Type B pancreatic cell (in vitro differentiated cells): ENCODE measurements at places on chromosomes 3 and 15.

DNA sequence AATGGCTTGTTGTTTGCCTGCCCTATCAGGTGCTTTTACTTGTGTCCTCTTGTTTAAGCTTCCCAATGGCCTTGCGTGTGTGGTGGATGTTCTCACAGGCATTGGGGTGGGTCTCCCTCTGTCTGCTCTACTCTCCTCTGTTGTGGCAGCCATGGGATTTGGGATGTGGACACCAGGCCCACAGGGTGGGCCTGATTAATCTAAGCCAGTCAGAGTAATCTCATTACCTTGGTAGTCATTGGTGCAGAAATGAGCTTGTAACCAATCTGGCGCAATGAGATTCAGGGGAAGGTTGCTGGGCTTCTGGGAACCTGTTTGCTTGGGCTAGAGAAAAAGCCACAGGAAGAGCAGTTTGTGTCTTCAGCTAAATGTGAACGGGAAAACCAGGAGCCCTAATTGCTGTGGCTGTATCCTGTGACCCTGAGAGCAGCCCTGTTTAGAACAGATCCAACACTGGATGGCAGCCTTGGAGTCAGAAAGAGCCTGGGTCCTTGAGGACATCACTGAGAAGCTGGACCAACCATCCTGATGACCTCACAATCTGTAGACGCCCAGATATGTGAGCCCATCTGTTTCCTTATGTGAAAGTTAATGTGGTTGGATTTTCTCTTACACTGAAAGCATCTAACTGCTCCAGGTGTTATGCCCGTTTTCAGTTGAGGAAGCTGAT is 157.3 kb upstream of the UBE2E1 start:
- no peak for DNase-seq

GRCh38 chr3:158470944-158471638 is 99.9 kb upstream of the MLF1 start:
- no peak for DNase-seq

DNA sequence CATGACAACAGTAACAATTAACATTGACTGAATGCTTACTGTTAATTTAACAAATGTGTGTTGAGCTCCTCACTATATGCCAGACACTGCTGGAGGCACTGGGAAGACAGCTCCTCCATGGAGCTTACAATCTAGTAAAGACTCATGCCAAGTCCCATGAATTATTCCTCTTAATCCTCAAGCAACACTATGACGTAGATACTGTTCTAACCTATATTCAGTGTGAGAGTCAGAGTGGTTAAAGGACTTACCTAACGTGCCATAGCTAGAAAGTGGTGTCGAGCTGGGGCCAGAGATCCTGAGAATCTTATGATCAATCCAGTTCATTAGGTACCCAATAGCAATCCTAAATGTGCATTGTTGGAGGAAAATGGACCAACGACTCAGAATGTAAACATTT is 43.6 kb downstream of the MYO1E start:
- DNase-seq, result no peak

- DNase-seq, result no peak
Measured at GRCh38 chr3:16741890-16742289, 136.7 kb upstream of the DAZL start.

- no peak for DNase-seq
Measured at GRCh38 chr3:189457201-189457607, 174.0 kb upstream of the TP63 start.

DNA sequence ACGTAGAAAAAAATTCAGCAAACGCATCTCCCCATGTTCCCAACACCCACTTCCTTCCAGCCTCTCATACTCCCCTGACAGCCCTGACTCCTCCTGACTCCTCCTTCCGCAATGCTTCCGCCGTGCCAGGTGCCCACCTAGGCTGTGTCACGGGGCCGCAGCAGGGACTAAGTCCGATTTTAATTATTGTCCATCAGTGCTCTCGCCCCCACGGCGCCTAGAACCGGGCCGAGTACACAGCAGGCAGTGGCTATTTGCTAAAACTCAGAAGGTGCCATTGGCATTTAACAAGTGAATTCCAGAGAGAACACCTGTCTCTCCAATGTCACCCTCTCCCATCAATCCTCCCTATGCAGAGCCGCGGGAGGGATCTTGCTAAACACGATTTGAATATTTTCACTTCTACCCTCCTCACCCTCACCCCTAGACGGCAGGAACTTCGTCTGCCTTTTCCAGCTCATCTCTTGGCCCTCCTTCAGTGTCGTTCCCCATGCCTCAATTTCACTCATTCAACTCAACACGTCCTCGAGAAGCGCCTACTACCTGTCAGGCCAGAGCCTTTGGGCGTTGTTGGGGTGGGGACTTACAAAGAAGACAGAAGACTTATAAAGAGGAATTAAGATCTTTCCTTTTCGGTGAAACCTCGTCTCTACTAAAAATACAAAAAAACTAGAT is 11.5 kb upstream of the SHF start:
- DNase-seq, result no peak

DNA sequence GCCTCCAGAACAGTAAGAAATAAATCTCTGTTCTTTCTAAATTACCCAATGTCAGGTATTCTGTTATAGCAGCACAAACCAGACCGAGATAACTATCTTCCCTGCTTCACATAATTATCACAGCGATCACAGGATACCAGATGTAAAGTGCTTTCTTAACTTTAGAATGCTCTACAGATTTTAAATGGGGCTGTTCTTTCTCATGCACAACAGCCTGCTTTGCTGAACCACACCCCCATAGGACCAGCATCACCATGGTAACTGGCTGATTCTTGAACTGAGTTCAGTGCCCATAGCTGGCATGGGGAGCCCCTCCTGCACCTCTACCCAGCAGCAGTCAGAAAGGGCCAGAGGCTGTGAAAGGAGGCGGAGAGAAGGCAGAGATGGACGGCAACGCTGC is 7.8 kb downstream of the CD80 start:
- DNase-seq, result no peak

DNA sequence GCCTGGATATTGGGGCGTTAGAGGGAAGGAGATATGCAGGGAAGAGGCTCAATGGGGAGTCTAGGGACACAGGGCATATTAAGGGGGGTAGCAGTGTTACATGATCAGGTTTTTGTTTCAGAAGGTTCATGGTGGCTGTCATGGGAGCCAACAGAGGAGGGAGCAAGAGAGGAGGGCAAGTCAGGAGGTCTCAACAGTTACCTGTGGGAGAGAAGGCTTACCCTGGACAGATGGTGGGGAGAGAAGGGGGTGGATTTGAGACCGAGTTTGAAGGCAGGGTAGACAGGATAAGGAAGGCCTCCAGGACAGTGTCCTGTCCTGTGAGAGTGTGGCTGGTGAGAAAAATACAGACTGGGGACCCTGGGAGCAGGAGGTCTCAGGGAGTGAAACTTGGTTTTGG is 3.8 kb upstream of the WNT7A start:
- no peak for DNase-seq

GRCh38 chr3:157104928-157105652 is 54.9 kb downstream of the CCNL1 start:
- DNase-seq, result no peak

DNA sequence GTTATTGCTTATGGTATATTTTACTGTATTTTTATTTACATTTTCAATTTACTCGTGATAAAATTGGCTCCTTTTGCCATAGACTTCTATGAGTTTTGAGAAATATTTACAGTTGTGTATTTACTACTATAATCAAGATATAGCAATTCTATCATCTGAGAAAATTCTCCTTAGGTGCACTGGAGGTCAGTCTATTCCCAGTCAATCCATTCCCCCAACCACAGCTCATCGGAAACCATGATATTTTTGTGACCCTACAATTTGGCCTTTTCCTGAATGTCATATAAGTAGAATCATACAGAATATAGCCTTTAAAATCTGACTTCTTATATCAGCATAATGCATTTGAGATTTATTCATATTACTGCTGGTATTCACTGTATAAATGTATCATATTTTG is 114.7 kb upstream of the LRTM1 start:
- DNase-seq, result no peak

GRCh38 chr15:26972636-26973035 is 1.7 kb downstream of the GABRG3 start:
- no peak for DNase-seq

DNA sequence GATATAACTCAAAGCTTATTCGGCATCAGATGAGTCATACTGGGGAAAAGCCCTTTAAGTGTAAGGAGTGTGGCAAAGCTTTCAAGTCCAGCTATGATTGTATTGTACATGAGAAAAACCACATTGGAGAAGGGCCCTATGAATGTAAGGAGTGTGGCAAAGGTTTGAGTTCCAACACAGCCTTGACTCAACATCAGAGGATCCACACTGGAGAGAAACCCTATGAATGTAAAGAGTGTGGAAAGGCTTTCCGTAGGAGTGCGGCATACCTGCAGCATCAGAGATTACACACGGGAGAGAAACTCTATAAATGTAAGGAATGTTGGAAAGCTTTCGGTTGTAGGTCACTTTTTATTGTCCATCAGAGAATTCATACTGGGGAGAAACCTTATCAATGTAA is 7.5 kb downstream of the ZNF621 start:
- DNase-seq, result no peak

GRCh38 chr3:32048487-32049182 is 57.8 kb upstream of the GPD1L start:
- DNase-seq, result no peak
